ENCODE measurements at places on chromosomes 2 and 18. TPM values are rescaled to one million over a fixed set of nuclear protein-coding genes. Genes with fewer than 3 reads are reported as not detected.

- ATAC-seq, result no peak
These were observed 790.4 kb downstream of the EPHA4 start for GRCh38 chr2:220781622-220782241.

- no peak for ATAC-seq
These were observed 67.7 kb downstream of the CLIP4 start for GRCh38 chr2:29182920-29183319.

GRCh38 chr2:119224391-119225104 lies 914 bp downstream of the STEAP3 start:
- ATAC-seq, result no peak

DNA sequence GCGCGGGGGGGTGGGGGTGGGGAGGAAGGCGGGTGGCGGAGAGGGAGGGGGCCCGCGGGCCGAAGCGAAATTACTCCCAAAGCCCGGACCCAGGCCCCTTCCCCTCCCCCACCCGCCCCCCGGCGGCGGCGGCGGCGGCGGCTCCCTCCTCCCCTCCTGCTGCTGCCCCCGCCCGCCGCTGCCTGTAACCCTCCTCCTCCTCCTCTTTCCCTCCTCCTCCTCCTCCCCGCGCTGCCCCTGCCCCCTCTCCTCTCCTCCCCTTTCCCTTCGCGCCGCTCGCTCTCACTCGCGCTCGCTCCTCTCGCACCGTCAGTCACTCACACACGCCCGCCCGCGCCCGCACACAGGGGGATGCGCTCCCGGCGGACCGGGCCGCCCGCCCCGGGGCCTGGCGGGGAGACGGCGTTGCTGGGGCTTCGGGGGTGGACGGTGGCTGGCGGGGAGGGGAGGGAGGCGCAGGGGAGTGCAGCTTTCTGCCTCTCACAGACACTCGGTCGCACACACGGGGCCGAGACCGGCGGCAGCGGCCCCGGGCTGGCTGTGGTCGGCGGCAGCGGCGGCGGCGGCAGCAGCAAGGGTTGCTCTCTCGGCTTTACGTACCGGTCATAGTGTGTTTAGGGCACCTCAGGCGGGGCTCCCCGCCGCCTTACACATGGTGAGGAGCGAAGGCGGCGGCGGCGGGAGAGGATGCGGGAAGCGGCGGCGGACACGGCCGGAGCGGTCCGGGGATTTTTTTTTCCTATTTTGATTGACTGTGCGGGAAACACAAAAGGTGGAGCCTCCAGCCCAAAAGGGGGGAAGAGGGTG lies 405 bp downstream of the SP3 start:
- ATAC-seq, result peak; percentile 17

DNA sequence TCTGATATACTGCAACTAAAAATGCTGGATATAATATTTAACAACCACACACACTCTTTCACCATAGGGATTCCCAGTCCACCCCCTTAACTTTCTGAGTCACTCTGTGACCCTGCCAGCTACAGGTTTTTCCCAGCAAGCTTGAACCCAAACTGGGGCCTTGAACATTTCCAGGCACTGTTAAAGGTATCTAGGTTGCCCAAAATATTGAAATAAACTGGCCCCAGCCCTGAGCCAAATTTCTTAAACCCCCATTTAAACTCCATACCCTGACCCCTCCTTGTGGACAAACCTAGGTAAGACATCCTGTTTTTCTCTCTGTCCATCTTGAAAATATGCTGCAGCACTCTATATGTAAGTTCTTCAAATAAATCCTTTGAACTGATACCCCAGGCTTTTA lies 19.7 kb upstream of the DCTN1 start:
- no peak for ATAC-seq

The AQP12B gene
- total RNA-seq, result 0.25 TPM

The ATAD2B gene
- total RNA-seq, result 20.4 TPM

The CRACDL gene
- 0.11 TPM for total RNA-seq

All from motor neuron (in vitro differentiated cells).